ENCODE measurements at places on chromosomes 6 and 20.

DNA sequence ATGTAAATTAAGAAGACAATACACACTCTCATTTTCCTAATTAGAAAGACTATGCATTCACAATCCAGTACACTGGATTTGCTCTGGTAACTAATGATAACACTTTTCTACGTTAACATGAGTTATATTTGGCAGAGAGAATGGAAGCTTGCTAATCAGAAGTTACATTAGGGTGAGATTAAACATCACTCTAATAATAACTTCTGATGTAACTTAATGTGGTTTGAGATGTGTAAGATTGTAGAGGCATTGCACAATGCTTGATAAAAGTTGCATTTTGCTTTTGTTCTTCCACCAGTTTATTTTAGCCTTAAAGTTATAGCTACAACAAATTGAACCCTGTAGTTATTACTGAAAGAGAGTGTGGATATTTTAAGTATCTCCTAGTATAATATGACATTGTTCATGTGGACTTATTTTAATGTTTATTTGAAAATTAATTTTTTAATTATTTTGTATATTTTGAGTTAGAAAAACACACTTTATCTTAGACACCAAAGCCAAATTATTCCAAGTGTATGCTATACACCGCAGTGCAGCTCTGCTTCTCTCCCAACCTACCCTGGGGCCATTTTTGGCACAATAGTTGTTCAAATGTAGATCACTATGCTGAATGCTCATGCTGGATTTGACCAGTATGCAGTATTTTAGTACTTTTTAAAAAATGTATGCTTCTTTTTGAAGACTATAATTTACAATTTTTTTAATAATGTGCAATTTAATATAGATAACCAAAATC, 143.2 kb downstream of the SLC16A10 start:
- peak; percentile 46 for DNase-seq

- no peak for DNase-seq
These were observed 64.0 kb downstream of the FYN start for GRCh38 chr6:111809264-111809663.

DNA sequence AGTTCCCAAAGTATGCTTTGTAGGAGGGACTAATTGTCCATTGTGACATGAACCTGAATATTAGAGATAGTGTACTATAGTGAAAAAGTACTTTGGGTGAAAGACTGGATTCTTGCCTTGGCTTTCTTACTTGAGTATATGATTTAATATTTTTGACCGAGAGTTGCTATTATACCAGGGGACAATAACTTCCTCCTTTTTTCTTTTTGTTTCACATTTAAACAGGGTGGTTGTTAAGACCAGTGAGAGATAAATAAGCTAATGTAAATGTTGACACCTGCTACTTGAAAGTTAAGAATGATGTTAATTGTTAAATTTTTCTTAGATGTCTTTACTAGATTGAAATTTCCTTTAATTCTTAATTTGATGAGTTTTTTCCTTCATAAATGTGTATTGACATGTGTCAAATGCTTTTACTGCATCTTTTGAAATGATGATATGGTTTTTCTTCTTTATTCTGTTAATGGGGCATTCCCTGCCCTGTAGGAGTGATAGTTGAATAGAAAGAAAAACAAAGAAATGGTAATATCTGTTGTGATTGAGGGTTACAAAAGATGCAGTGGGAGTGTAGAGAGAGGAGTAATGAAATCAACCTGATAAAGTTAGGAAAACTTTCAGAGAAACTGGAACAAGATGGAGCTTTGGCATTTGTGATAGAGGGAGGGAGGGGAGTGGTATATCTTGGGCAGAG, 48.4 kb downstream of the ZFAND3 start:
- no peak for DNase-seq

GRCh38 chr6:160378218-160378617, 30.0 kb downstream of the SLC22A3 start:
- no peak for DNase-seq

- DNase-seq: no peak
These were observed 112.1 kb downstream of the ASXL1 start for GRCh38 chr20:32470025-32470861.

GRCh38 chr20:24153101-24154040, 164.8 kb upstream of the GGTLC1 start:
- DNase-seq: no peak

- no peak for DNase-seq
These were observed 21.0 kb downstream of the PRDM1 start for GRCh38 chr6:106107043-106107613.

GRCh38 chr6:74249658-74250057, 553.7 kb downstream of the CD109 start:
- no peak for DNase-seq

DNA sequence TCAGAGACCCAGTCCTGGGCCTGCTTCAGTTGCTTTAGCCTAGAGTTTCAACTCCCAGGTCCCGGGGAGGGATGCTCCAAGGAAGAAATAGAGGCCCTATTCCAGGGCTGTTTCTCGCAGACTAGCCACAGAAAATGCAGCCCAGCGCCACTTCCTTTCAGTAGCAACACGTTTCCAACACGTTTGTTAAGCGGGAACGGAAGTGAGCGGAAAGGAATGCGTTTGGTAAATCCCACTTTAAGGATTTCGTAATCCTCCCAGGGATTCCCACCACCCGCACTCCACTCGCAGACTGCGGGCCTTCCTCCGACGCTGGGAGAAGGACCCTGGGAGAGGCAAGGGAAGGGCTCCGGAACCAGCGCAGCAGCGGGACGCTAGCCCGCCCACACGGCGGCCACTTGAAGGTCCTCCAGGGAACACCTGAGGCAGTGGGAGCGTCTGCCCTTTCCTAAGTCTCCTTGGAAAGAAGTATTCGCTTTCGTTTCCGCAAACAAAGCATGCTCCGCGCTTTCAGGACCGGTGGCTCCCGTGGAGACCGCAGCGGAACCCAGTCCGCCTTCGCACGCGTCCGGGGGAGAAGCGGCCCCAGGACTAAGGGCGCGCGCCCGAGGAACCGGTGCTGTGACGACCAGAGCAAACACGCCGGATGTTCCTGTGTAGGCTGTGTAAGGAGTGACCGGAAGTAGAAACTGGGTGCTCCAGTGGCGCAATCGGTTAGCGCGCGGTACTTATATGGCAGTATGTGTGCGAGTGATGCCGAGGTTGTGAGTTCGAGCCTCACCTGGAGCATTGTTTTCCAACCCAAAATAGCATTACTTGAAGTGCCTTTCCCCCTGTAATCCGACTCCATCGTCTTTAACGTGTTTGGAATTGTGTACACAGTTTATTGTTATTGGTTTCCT, 227.6 kb upstream of the PRSS16 start:
- peak; percentile 59 for DNase-seq

DNA sequence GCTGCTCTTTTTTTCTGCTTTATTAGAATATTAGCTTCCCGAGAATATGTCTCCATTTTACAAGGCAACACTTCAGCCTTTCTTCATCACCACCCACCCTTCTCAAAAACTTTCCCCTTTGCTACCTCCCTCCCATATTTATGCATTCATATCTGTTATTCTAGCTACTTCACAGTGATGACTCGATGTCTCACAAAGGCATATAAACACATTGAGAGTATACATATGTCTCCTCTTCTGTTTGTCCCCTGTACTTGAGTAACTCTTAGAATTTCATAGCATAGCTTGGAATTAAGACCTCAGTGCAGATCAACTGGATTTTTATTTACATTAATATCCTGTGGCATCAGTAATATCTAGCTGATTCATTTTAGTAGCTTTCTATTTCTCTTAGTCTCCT, 6.5 kb downstream of the RNF144B start:
- DNase-seq: no peak
